ENCODE measurements at places on chromosomes 6 and 20. TPM values are rescaled to one million over a fixed set of nuclear protein-coding genes. Genes with fewer than 3 reads are reported as not detected.

GRCh38 chr20:51876313-51876940 lies 74.1 kb upstream of the SALL4 start:
- no peak for DNase-seq

GRCh38 chr6:165129086-165129485 lies 180.3 kb downstream of the C6orf118 start:
- no peak for DNase-seq

- no peak for DNase-seq
Measured at GRCh38 chr6:165913676-165914570, 250.9 kb upstream of the PDE10A start.

- DNase-seq = no peak
Measured at GRCh38 chr6:36694616-36695015, 3.0 kb upstream of the RAB44 start.

DNA sequence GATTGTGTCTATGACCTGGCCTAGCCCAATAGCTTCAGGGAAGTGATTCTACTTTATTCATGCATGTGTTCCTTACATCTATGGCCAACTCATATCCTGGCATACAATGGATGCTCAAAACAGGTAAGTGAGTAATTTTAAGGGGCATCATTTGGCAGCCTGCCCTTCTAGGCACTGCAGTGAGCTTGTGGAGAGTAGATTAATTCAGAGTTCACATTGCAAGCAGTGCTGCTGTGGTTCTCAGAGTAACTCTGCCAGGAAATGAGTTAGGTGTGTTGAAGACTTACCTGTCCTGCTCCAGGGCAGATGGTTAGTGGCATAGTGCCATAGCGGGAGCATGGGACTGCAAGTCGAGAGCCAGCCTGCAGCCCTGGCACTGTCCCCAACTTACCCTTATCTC lies 158.0 kb downstream of the SCP2D1 start:
- no peak for DNase-seq

DNA sequence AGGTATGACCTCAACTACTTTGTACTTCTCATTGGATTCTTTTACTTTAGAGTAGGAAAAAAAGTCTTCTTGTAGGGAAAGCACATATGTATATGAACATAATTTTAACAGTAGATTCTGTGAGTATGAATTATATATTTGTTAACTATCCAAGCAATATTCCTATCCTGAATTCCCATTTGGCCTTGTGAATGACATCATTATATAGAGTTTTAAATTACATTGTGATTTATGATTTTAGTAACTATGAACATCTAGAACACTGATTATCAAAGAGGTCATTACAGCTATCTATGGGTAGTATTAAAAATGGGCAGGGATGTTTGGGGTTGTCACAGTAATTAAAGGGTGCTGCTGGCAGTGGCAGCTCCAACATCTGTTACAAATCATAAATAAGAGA lies 163.9 kb upstream of the TFAP2D start:
- DNase-seq = no peak

DNA sequence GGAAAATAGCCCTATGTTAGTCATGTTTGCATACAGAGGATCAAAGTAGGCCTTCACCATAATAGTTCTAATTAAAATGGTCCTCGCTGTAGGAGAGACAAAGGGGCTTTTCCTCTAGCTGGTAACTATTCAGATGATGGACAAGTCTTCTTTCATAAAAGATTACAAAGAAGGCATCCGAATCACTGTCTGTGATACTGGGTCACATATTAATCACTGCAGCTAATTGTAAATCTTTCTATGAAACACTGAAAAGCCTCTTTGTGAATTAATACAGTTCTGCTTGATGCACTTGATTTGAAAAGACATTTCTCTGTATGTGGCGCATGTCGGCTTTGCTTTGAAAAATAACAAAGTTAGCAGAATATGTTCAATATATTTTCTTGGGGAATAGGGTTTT lies 520.8 kb downstream of the KIF16B start:
- no peak for DNase-seq

- no peak for DNase-seq
Measured at GRCh38 chr6:14365393-14365792, 247.8 kb downstream of the CD83 start.

GRCh38 chr6:46053039-46053933 lies 37.6 kb upstream of the CLIC5 start:
- no peak for DNase-seq

DNA sequence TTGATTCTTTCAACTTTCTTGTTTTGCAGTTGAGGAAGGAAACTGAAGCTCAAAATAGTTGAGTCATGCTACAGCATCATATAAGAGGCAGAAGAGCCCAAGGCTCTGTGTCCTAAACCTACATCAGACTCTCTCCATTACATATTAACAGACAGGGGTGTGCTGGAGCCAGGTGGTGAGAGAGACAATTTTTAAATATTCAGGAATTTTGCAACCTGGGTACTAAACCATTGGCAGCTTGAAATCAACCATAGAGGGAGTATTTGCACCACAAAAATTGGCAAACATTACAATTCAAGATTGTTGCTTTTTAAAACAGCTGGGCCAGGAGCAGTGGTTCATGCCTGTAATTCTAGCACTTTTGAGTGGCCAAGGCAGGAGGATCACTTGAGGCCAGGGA lies 65.8 kb upstream of the SOX4 start:
- no peak for DNase-seq

- DNase-seq = no peak
Measured at GRCh38 chr6:134105940-134106339, 53.5 kb upstream of the SLC2A12 start.

GRCh38 chr6:159532155-159532554 lies 160.9 kb downstream of the SOD2 start:
- DNase-seq = no peak

DNA sequence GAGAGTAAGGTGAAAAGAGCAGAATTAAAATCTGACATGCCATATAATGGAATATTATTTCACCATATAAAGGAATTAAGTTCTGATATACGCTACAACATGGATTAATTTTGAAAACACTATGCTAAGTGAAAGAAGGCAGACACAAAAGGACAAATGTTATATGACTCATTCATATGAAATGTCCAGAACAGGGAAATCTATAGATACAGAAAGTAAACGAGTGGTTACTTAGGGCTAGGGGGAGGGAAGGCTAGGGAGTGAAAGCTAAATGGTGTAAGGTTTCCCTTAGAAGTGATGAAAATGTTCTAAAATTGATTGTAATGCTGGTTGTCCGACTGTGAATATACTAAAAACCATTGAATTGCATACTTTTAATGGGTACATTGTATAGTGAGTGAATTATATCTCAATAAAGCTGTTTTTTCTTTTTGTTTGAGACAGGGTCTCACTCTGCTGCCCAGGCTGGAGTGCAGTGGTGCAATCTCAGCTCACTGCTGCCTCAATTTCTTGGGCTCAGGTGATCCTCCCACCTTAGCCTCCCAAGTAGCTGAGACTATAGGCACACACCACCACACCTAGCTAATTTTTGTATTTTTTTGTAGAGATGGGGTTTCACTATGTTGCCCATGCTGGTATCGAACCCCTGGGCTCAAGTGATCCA lies 8.2 kb downstream of the PRPH2 start:
- DNase-seq = no peak

- DNase-seq = no peak
Measured at GRCh38 chr6:33826537-33826936, 22.7 kb upstream of the MLN start.

DNA sequence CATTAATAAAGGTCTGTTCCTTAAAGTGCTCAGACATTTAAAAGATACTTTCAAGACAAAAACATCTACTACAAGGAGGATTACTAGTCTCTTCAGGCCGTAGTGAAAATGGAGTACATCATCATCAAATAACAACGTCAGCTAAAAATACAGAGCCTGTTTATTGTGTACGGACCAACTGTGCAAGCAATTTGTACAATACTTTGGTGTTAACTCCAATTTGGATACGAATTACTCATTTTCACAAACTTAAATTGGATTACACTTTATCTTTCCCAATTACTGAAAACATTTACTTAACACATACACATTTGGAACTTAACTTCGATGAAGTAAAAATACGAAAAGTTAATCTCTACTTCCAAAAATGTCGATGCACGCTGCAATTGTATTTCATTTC lies 802 bp downstream of the CYP39A1 start:
- DNase-seq = no peak

- no peak for DNase-seq
Measured at GRCh38 chr6:98241630-98242029, 592.7 kb upstream of the POU3F2 start.

GRCh38 chr6:166244353-166245045 lies 63.7 kb downstream of the PRR18 start:
- DNase-seq = no peak

GRCh38 chr6:6399568-6399967 lies 79.1 kb upstream of the F13A1 start:
- DNase-seq = no peak

DNA sequence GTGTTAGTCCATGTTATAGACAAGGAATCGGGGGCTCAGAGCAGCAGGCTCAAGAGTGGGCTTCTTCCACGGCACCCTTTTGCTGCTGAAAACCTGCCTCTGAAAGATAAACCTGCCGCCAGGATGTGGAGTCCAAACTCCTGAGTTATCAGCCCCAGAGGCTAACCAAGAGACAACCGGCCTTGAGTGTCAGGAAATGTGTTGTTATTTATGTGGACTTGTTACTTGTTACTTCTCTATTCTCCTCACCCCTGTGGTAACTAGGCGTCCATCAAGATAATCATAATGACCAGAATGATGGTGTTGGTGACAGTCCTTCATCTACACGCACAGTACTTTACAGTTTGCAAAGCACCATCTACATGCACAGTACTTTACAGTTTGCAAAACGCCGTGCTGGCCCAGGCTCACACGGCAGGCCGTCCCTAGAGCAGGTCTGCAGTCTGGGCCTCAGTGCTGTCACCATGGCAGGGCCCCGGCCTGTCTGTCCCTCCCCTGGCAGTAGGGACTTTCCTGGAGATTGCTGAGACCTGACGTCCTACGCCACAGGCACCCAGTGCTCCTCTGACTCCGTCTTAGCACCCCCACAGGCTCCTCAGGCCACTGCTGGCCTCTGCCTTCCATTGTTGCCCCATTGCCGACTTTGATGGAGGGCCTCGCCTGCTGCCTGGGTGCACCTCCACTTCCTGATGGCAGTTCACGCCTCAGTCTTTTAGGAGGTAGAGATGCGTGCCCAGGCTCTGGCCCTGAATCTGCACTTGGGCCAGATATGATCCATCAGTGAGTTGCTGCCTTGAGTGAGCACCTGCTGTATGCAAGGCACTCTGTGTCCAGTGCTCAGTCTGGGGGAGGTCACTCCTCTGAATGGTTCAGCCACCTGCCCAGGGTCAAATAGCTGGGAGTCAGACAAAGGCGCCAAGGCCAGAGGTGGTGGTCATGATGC lies 9.1 kb upstream of the BPIFB4 start:
- no peak for DNase-seq

GRCh38 chr20:45344168-45344860 lies 3.9 kb downstream of the SDC4 start:
- no peak for DNase-seq

GRCh38 chr6:43185391-43185985 lies 3.5 kb downstream of the CUL9 start:
- DNase-seq = no peak

- no peak for DNase-seq
Measured at GRCh38 chr20:18979132-18979531, 165.5 kb downstream of the SCP2D1 start.

GRCh38 chr6:40807484-40807883 lies 220.3 kb upstream of the LRFN2 start:
- no peak for DNase-seq

GRCh38 chr6:12208190-12208589 lies 82.0 kb upstream of the EDN1 start:
- peak; percentile 72 for DNase-seq

GRCh38 chr6:146974351-146974750 lies 229.9 kb upstream of the STXBP5 start:
- DNase-seq = no peak

GRCh38 chr6:167046861-167047495 lies 47.8 kb downstream of the CEP43 start:
- DNase-seq = no peak

DNA sequence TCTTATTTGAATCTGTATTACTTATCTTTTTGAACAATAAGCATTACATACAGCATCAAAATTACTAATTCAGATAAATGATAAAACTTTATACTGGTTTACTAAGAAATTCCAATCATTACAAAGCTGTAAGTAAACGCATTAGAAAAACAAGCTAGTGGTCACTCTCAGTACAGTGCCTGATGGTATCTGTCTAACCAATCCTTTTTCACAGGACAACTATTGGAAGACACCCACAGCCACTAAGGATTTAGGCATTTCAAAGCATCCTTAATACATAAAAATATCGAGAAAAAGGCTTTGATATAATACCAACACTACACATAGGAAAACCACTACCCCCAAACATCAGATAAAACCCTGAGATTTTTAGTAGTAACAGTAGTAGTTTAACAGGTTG lies 2.6 kb downstream of the CD164 start:
- no peak for DNase-seq

GRCh38 chr6:88864359-88865054 lies 98.9 kb downstream of the RNGTT start:
- no peak for DNase-seq

GRCh38 chr6:93343476-93343875 lies 75.9 kb downstream of the EPHA7 start:
- DNase-seq = no peak

DNA sequence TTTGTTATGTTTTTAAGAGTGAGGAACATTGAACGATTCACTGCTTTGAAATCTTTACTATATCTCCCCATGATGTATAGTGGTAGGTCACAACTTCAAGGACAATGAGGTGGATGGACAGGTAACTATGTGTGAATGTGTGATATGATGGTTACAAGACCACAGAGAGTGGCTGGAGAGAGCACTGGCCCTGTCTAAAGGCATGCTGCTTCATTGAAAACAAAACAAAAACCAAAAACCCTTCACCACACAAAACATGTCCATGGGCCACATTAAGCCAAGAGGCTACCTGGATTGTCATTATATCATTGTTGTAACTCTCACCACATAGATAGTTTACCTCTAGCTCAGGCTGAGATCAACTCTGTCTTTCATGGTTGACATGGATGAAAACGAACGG lies 180.6 kb upstream of the TENT5A start:
- no peak for DNase-seq

C6orf15 gene
- total RNA-seq = not detected

SLC17A2 gene
- total RNA-seq = not detected

ZBTB46 gene
- 13.8 TPM for total RNA-seq

LPA gene
- total RNA-seq = not detected

CRISP2 gene
- total RNA-seq = not detected

SLC35F1 gene
- 5.8 TPM for total RNA-seq

KIF13A gene
- 57.3 TPM for total RNA-seq

PGC gene
- total RNA-seq = not detected

PRELID3B gene
- 45.7 TPM for total RNA-seq

CST4 gene
- not detected for total RNA-seq

SNAP25 gene
- not detected for total RNA-seq

OR12D3 gene
- not detected for total RNA-seq

TREM1 gene
- total RNA-seq = 1.2 TPM

SLC9A8 gene
- total RNA-seq = 4.7 TPM

UNC5CL gene
- 0.60 TPM for total RNA-seq

All from Right ventricle myocardium inferior (tissue), 1 donor.